IPS DF 6.9 (cell line): ENCODE measurements at places on chromosomes 16 and 17.

- no peaks in the 10 kb centered on the region for H3K27me3 ChIP-seq
- no peak for DNase-seq
- H3K4me1 ChIP-seq: no peaks in the 10 kb centered on the region
- H3K36me3 ChIP-seq: no peaks in the 10 kb centered on the region
- no peak overlapping the region for H3K4me3 ChIP-seq
- H3K27ac ChIP-seq: no peak overlapping the region
These were observed 174.1 kb downstream of the ZFHX3 start for GRCh38 chr16:72873853-72874252.

DNA sequence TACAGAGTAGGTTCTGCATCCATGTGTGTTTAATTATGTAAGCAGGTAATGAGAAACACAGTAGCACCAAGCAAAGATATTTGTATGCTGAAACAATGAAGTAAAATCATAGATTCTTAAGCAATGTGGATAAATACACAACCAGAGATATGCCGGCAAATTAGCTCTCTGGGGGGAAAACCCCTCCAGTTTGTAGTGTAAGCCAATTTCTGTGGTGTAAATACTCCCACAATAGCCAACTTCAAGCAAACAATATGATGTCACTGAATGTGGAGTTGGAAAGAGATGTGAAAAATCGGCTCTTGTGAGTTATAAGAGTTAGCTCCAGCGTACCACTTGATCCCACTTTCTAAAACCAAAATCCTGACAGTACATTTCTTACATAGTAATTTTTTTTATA is 3.9 kb upstream of the KRT38 start:
- H3K27ac ChIP-seq: no peak overlapping the region
- DNase-seq: no peak
- H3K4me3 ChIP-seq: no peak overlapping the region
- no peaks in the 10 kb centered on the region for H3K27me3 ChIP-seq

GRCh38 chr17:77225265-77225664 is 84.5 kb downstream of the SEC14L1 start:
- DNase-seq: no peak
- no peak overlapping the region for H3K27ac ChIP-seq
- no peaks in the 10 kb centered on the region for H3K4me1 ChIP-seq

DNA sequence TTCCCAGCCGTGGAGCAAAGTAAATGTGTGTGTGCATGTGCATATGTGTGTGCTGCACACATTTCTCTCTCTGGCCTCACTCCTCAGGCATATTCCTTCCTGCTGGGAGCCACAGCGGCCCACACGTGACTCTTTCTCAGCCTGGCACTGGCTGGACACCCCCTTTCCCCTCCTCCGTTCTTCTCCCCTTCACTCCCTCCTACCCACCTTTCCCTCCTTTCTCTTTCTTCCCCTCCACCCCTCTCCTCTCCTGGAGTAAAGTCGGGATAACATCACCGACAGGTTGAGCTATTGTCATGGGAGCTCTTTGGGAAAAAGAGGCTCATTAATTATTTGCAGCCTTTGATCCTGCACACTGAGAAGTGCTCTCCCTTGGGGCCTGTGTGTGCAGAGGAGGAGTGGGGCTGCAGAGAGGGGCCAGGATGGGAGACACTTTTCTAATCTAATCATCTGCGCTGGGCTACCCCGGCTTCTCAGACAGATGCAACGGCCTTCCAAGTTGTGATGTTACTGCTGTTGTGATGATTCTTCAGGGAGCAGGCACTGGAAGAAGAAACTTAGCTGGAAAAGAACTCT is 126.3 kb upstream of the HSBP1 start:
- H3K4me3 ChIP-seq: no peak overlapping the region
- H3K27me3 ChIP-seq: no peaks in the 10 kb centered on the region
- no peak overlapping the region for H3K27ac ChIP-seq
- no peaks in the 10 kb centered on the region for H3K4me1 ChIP-seq
- DNase-seq: no peak
- H3K36me3 ChIP-seq: no peaks in the 10 kb centered on the region

DNA sequence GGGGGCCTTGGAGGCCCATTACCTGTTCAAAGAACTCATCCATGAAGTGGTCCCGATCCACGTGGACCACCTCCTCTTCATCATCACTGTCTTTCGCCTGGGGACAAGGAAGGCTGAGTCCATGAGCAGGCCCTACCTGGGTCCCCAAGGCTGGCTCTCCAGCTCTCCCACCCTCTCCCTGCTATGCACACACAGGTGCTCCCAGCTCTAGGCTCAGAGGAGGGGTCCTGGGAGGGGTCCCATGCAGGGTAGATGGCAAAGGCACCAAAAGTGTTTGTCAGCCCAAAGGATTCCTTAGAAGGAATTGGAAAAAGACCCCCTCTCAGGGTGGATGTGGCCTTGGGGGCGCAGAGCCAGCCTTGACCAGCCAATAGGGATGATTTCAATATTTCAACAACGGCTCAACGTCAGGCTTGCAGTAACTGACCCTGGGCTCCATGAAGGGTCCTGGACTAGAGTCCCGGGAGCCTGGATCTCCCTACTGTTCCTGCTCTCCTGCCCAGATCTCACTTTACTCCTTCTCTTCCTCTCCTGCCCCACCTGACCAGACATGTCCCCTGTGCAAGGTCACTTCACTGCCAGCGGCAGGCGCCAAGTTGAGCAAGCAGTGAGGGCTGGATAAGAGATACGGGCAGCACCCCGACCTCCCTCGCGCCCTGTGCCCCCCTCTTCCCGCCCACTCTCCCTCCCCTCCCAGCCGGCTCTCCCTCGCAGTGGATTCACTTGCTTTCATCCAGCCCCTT is 8.8 kb downstream of the STX1B start:
- no peak overlapping the region for H3K27ac ChIP-seq
- DNase-seq: no peak
- peaks cover 3% of the 10 kb centered on the region; the same call in 1 of the 2 replicates for H3K4me1 ChIP-seq
- H3K36me3 ChIP-seq: no peaks in the 10 kb centered on the region

DNA sequence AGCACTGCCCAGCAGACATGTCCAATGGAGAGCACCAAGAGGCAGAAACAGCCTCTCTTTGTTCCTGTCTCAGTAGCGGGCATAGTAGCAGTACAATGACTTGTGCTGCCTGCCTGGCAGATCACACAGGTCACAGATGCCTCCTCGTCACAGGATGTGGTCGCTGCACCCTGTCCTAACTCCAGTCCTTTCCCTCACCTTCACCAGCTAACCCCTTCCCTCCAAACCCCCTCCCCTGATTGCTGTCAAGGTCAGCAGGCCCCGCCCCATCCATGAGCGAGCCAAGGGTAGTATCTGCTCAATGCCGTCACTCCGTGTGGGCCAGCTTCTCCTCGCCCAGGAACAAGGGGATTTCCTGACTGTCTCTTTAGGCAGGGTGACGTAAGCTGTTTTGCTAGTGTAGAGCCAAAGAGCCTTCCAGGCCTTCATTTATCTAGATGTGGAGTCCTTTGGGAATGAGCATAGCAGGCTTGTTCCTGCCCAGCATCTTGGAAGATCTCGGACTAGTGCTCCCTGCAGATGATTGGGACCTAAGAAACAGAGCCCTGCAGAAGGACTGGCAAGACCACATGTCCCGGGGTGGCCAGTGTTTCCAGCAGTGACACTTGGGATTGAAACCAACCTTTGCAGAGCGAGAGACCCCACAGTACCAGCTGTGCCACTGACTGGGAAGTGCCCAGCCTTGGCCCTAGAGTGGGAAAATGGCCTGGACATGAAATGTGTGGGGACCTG is 75.9 kb upstream of the TNRC6C start:
- H3K4me3 ChIP-seq: no peak overlapping the region
- DNase-seq: no peak
- peaks cover 2% of the 10 kb centered on the region; the same call in 1 of the 2 replicates for H3K27me3 ChIP-seq
- no peaks in the 10 kb centered on the region for H3K36me3 ChIP-seq
- no peak overlapping the region for H3K27ac ChIP-seq
